ENCODE measurements at places on chromosomes 12 and 14.

GRCh38 chr14:88299865-88300530, 23.1 kb downstream of the KCNK10 start:
- no peak for DNase-seq

GRCh38 chr14:104586832-104587620, 7.5 kb downstream of the C14orf180 start:
- DNase-seq, result peak; percentile 65

DNA sequence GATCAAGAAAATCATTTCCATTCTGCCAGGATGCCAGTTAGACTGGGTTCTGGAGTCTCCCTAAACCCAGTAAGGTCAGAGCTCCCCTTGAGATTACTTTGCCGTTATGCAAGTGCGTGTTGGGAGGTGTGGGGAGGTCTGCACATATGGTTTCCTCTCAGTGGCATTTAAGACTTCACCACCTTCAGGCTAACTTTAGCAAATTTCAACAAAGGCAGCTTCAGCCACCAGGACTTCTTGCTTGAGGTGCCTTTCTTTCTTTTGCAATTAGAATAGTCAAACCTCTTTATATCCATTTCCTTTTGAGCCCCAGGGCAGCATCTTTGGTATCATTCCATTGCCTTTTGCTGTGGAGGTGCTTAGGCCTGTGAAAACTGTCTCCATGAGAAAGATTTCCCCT, 117.2 kb upstream of the CCND2 start:
- no peak for DNase-seq

- no peak for DNase-seq
Observed at GRCh38 chr14:35277179-35277578, 15.0 kb upstream of the PSMA6 start.

DNA sequence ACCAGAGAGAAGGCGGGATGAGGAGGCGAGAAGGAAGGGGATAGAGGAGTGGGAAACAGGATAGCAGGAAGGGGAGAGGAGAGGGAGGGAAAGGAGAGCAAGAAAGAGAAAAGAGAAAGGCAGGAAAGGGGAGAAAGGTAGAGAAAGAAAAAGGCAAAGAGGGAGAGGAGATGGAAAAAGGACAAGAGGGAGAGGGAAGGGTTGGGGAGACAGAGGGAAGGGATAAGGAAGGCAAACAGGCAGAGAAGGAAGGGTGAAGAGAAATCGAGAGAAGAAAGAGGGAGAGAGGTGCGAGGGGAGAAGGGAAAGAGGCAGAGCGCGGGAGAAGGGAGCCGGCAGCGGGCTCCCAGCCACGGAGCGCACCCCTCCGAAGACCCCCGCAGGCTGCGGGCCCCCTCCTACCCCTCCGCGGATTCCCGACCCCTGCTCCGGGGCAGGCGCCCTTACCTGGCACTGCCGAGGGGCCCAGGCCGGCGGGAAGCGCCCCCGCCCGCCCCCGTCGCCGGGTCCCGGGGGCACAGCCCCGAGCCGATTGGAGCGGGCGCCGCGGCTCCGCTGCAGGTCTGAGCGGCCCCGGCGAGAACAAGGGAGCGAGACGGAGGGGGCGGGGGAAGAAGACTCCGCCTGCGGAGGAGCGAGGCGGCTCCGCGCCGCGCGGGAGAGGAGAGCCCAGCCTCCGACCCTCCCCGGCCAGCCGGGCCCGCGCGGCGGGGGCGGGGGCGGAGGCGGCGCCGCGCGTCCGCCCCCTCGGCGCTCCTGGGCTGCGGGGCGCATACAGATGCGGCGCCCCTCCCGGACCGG, at the start of gene CDH24:
Gene CDH24 (minus strand): TSS at position 565 of the 801 bp plus-strand sequence. CDS start 1,787 bp downstream, outside the sequence.
- DNase-seq, result no peak

DNA sequence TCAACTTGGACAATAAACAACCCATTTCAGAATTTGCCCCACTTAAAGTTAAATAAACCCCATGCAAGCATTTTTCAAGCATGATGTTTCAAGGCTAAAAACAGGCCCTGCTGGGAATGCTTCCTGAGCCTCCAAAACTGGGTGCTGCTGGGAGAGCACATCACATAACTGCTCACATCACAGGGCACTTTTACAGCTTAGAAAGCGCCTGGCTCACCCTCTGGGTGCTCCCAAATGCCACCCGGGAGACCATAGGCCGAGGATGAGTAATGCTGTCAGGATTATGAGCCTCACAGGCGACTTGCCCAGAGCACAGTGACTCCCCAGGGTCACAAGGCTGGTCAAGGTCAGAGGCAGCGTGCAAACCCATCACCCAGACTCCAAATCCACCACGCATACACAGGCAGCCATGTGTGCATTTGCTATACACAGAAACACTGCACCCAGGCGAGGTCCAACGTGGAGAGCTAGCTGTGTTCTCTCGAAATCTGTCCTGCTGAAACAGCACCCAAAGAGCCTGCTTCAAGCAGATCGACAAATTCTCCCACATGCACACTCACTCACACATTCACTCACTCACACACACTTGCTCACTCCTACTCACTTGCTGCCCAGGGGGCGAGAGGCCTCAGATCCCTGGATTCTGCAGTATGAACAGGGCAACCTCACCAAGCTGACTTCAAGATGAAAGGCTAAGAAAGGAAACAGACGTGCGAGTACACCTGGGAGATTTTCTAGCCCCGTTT, 58.7 kb downstream of the ITPK1 start:
- DNase-seq, result no peak
